ENCODE measurements at places on chromosomes 7 and 10.

GRCh38 chr10:8045726-8046494 is 8.6 kb upstream of the GATA3 start:
- no peak for DNase-seq

- DNase-seq, result no peak
These were observed 134.1 kb downstream of the ADARB2 start for GRCh38 chr10:1603181-1603580.

- DNase-seq, result no peak
These were observed 230.9 kb downstream of the ZEB1 start for GRCh38 chr10:31549896-31550295.

- DNase-seq, result no peak
These were observed 115.2 kb upstream of the CDK1 start for GRCh38 chr10:60662917-60663614.

- no peak for DNase-seq
These were observed 177.5 kb downstream of the TWIST1 start for GRCh38 chr7:18939771-18940592.

DNA sequence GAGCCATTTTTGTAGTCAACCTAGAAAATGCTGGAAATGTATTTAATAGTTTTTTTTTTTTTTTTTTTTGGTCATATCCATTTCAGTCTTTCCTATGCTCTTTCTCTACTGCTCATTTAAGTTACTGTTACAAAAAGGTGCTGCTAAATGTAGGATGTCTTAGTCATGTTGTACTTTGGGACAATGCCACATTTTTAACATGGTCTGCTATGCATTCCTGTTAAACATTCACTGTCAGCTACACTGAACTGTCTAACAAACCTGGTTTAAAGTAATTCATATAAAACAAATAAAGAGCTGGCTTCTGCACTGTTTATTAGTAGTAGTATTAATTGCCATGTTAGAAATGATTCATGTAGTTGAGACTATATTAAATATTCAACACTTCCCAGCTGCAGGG is 108.6 kb downstream of the NSUN6 start:
- DNase-seq, result no peak

DNA sequence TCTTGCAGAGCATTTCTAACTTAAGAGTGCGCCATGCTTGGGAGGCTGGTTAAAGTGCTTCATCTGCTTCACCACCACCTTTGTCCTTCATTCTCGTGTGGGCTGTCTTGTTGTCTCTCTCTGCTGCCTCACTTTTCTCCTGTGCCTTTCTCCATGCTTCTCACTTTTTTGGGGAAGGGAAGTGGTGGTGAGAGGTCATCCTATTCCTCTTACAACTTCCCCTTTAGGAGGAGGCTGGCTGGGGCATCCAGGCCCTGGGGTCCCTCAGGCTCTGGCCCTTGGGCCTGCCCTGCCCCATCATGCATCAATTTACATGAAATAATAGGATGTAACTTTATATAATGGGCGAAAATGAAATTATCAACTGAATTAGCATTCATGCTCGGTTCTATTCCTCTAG is 39.9 kb upstream of the PIP4K2A start:
- no peak for DNase-seq

DNA sequence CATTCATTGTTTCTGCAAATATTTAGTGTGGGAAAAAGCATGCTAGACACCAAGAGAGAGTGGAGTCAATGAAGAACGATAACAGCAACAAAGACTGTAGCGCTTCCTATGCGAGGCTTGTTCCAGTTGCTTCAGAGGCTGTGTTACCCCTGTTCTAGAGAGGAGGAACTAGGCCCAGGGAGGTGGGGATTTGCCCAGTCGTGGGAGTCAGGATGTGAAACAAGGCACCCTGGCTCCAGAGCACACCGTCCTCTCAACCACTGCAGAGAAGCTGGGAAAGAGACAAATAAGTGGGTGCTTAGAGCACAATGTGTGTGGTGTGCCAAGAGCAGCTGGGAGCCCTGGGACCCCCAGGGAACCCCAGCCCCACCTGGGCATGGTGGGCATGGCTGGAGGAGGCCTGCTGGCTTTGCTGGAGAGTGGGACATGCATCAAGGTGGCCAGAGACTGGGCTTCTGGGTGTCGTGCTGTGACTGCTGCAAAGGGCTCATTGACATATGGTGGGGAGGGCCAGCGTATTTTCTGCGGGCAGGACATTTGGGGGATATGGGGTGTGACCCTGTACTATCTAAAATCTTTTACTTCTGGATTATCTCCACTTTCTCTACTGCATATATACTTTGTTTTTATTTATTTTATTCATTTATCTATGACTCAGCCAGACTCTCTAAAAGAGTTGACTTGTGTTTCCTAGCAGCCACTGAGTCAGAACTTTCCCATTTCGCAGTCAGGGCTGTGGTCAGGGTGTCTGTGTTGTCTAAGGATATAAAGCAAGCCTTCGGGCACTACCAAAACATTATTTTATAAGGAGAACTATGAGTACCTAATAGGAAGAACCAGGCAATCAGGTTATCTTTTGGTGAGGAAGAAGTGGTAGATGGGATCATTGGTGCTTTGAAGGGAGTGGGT is 95.4 kb downstream of the TCF7L2 start:
- no peak for DNase-seq
